ENCODE measurements at places on chromosomes 3 and 15. TPM values are rescaled to one million over a fixed set of nuclear protein-coding genes. Genes with fewer than 3 reads are reported as not detected.
A peak's percentile ranks its signal among the peaks of the same experiment; 100 is the strongest.

The SRGAP3 gene
- 1.8 TPM for total RNA-seq

The GOLGA8N gene
- total RNA-seq = 4.7 TPM

DNA sequence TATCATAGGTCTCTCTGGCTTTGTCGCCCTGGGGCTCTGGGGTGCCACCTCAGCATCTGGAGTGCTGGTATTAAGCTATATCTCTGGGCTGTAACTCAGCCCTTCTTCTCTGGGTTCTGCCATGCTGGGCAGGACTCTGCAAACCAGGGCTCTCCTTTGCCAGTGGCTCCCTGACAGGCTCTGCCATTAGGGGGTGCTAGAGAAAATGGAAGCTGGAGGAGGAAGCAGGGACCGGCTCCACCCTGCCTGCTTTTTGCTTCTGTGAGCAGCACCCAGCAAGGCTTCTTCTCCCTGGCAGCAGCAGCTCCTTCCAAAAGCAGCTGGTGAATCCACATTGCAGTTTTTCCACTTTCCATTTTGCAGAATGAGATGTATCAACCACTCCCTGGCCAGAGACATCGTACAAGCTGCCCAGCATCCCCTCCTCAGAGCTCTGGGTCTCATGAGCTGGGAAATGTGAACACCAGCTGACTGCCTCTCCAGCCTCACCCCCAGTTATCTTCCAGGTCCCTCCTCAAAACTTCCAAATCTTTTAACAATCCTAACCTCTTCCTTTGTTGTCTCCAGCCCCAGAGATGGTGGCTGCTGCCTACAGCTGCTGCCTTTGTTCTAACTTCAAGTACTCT, 165.0 kb downstream of the ABHD5 start:
- H3K4me1 ChIP-seq = no peaks in the 10 kb centered on the region
- H3K27me3 ChIP-seq = peaks cover 6% of the 10 kb centered on the region
- H3K27ac ChIP-seq = no peak overlapping the region
- DNase-seq = peak; percentile 45
- H3K4me3 ChIP-seq = no peak overlapping the region

DNA sequence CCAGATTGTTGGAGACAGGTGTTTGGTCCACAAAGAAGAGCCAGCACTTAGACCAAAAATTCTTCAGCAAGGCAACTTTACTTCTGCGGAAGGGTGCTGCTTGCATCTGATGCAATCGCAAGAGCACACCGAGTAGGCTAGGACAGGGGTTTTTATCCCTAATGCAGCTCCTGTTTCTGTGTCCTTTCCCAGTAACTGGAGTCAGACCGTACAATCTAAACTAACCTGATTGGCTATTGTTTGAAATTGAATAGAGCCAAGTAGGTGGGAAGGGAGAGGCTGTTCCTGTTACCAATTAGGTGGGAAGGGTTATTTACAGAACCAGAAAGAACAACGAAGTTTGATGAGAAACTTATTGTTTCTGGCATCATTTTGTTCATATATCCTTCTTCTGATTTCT, 77.6 kb downstream of the CHCHD4 start:
- H3K27ac ChIP-seq = no peak overlapping the region
- no peaks in the 10 kb centered on the region for H3K4me1 ChIP-seq
- no peak overlapping the region for H3K4me3 ChIP-seq
- H3K36me3 ChIP-seq = no peaks in the 10 kb centered on the region

The CDC25A gene
- total RNA-seq = 29.6 TPM

DNA sequence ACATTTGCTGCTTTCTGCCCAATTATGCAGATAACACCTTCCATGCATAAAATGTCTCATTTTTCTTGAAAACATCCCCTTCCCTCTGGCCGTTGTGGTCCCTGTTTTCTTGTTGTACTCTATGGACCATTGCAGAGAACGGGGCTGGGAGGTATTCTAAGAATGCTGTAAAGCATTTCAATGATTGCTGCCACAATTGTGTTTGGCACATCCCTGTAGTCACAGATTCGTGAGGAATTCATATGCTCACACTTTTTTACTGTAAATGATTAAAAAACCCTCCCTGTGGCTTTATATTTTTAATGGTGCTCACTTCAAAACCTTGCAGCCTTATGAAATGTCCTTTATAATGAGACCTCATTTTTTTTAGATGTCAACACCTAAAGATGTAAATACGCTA, 207.2 kb upstream of the GBE1 start:
- no peak overlapping the region for H3K4me3 ChIP-seq
- H3K27ac ChIP-seq = no peak overlapping the region

DNA sequence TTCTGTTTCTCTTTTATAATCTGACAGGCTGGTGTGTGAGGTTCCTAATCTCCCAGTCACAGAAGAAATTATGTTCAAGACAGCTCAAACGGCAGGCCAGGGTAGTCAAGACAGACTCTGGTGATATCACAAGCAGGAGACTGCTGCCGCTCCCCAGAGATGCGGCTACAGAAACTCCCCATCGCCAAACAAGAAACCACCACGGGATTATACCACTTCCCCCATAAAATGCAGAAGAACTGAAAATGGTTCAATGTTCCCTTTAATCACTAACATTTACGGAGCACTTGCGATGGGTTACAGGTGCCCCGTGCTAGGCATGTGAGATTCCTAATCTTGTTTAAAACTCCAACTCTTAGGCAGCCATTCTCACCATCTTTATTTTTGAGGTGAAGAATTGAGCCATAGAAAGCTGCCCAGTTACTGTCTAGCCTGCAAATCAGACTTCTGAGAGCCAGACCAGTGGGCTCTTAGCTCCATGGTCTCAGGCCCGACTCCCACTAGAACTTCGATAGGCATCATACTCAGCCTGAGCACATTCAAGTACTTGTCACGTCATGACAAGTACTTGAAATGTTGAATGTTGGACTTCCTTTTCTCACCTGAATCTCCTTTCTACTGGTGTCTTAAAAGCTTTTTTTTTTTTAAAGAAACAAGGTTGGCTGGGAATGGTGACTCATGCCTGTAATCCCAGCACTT, 58.4 kb downstream of the TBC1D2B start:
- H3K4me3 ChIP-seq = no peak overlapping the region

GRCh38 chr15:55829826-55830225, 86.9 kb upstream of the PRTG start:
- no peak overlapping the region for H3K27ac ChIP-seq
- peaks cover 8% of the 10 kb centered on the region for H3K36me3 ChIP-seq
- no peaks in the 10 kb centered on the region for H3K4me1 ChIP-seq
- no peak overlapping the region for H3K4me3 ChIP-seq

- H3K4me1 ChIP-seq = no peaks in the 10 kb centered on the region
- no peak for DNase-seq
- no peaks in the 10 kb centered on the region for H3K27me3 ChIP-seq
- H3K27ac ChIP-seq = no peak overlapping the region
- H3K36me3 ChIP-seq = no peaks in the 10 kb centered on the region
- no peak overlapping the region for H3K4me3 ChIP-seq
These were observed 154.2 kb downstream of the MECOM start for GRCh38 chr3:169509359-169509758.

- H3K27ac ChIP-seq = no peak overlapping the region
- no peaks in the 10 kb centered on the region for H3K27me3 ChIP-seq
- peaks cover 9% of the 10 kb centered on the region for H3K4me1 ChIP-seq
- H3K4me3 ChIP-seq = no peak overlapping the region
These were observed 69.7 kb downstream of the USF3 start for GRCh38 chr3:113626503-113627371.

GRCh38 chr3:104458657-104459056, 908.1 kb upstream of the ALCAM start:
- no peak overlapping the region for H3K27ac ChIP-seq
- H3K4me3 ChIP-seq = no peak overlapping the region
- no peak for DNase-seq
- no peaks in the 10 kb centered on the region for H3K36me3 ChIP-seq

DNA sequence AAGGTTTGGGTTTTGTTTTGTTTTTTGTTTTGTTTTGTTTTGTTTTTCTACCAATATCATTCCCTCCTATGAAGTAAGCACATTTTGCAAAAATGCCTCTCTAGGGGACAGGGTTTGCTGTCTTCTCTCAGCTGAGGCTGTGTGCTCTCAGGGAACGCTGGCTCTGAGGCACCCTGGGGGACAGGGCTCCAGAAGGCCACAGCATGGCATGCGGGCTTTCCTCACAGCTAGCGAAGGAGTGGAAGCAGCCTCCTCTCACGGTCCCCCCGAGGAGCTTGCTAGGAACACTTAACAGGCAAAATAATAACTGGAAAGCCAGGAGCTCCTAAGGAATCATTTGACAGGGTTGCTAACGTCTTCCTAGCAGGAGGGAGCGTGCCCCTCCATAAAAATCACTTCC, 227.7 kb upstream of the ST8SIA2 start:
- peak overlapping the region; percentile 33 for H3K27ac ChIP-seq
- H3K4me1 ChIP-seq = peaks cover 10% of the 10 kb centered on the region
- DNase-seq = no peak
- no peaks in the 10 kb centered on the region for H3K27me3 ChIP-seq
- H3K4me3 ChIP-seq = no peak overlapping the region

The SLC12A1 gene
- total RNA-seq = 0.05 TPM

The IQCF5 gene
- total RNA-seq = not detected

The SH3GL3 gene
- not detected for total RNA-seq

The LRRC49 gene
- total RNA-seq = 1.1 TPM

DNA sequence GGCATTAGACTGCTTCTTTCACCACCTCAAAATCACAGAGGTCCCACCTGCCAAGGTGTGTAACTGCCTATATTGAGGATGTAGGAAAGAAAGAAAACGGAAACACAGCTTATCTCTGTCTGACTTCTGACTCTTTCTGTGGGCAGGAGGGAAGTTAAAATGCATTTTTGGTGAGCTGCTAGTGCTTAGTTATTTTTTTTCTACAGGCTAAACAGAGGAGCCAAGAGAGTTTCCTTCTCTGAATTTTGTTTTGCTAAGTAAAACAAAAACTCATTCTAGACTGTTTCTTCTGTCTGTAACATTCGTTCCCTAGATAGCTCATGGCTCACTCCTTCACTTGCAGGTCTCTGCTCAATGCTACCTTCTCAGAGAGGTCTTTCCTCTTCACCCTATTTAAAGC, 18.8 kb upstream of the AMOTL2 start:
- no peak overlapping the region for H3K4me3 ChIP-seq
- no peaks in the 10 kb centered on the region for H3K4me1 ChIP-seq
- no peaks in the 10 kb centered on the region for H3K36me3 ChIP-seq
- H3K27ac ChIP-seq = no peak overlapping the region
- no peak for DNase-seq
- no peaks in the 10 kb centered on the region for H3K27me3 ChIP-seq

DNA sequence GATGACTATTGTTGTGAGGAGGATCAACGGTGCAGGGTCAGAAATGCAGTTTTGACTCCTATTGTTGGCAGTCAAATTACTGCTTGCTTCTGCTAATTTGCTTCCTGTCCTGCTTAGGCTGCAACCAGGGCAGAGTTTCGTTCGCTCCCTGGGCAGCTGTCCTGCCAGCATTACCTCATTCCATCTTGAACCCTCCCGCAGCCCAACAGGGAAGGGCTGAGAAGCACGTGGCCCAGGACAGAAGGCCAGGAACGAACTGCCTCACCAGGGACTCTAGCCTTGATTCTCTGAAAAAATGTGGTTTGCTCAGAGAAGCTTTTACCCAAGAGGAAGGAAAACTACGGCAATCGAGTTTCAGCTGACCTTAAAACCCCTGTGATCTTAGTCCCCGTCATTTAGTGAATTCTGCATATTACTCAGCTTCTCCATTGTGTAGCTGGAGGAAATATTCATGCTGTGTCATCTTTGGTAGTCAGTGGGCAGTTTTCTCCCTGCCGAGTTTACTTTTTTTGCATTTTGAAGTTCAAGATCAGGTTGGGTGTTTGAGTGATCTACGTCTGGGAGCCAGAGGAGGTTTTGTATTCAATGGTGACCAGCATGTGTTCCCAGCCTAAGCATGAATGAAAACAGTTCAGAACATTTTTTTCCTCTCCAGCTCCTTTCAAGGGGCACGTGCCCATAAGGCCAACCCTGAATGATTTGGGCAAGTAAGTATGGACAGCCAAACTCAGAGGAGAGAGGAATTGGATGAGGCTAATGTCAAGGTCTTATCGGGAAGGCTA, 23.0 kb downstream of the TLNRD1 start:
- DNase-seq = no peak
- H3K27me3 ChIP-seq = no peaks in the 10 kb centered on the region
- no peaks in the 10 kb centered on the region for H3K36me3 ChIP-seq
- peaks cover 2% of the 10 kb centered on the region for H3K4me1 ChIP-seq
- peak overlapping the region; percentile 77 for H3K27ac ChIP-seq

- no peak overlapping the region for H3K27ac ChIP-seq
- H3K36me3 ChIP-seq = no peaks in the 10 kb centered on the region
- H3K4me1 ChIP-seq = no peaks in the 10 kb centered on the region
- no peaks in the 10 kb centered on the region for H3K27me3 ChIP-seq
These were observed 43.5 kb downstream of the UBE2E2 start for GRCh38 chr3:23246651-23247050.

- DNase-seq = no peak
- no peaks in the 10 kb centered on the region for H3K36me3 ChIP-seq
- no peak overlapping the region for H3K27ac ChIP-seq
- H3K4me1 ChIP-seq = no peaks in the 10 kb centered on the region
These were observed 22.4 kb upstream of the CCK start for GRCh38 chr3:42288385-42288784.

Data from liver (tissue), 10 donors.